ENCODE measurements at places on chromosomes 1 and 21.

GRCh38 chr21:25857308-25858074, 122.7 kb downstream of the GABPA start:
- DNase-seq: no peak

DNA sequence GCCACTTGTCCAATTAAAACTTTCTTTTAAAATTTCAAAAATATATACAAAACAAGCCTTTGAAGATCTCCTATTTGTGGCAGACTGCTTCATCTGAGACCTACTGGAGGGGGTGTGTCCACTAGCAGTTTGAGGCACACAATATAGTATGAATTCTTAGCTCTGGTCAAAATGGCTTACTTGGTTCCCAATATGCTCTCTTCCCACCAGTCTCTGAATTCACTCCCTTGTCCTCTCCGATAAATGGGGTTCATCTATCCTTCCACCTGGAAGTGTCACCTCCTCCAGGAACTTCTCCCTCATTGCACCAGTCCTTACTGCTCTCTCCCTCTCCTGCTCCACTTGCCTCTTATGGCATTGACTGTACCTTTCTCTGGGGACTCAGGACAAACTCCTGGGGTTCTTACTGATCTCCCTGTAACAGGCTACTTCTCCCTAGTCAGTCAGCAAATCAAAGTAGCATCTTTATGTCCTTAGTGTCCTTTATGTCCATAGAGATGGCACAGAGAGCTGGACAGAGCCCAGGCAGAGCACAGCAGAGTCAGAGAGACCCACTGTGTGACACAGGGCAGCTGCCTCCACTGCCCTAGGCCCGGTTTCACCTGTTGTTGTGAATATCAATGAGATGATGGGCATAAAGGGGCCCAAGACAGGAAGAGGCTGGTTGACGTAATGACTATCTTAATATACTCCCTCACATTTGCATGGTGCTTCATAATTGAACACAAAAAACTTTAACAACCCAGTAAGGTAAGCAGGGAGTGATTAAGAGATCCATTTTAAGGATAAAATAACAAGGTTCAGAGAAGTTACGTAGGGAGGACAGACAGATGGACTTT, 3.6 kb downstream of the ASAP3 start:
- DNase-seq: no peak

DNA sequence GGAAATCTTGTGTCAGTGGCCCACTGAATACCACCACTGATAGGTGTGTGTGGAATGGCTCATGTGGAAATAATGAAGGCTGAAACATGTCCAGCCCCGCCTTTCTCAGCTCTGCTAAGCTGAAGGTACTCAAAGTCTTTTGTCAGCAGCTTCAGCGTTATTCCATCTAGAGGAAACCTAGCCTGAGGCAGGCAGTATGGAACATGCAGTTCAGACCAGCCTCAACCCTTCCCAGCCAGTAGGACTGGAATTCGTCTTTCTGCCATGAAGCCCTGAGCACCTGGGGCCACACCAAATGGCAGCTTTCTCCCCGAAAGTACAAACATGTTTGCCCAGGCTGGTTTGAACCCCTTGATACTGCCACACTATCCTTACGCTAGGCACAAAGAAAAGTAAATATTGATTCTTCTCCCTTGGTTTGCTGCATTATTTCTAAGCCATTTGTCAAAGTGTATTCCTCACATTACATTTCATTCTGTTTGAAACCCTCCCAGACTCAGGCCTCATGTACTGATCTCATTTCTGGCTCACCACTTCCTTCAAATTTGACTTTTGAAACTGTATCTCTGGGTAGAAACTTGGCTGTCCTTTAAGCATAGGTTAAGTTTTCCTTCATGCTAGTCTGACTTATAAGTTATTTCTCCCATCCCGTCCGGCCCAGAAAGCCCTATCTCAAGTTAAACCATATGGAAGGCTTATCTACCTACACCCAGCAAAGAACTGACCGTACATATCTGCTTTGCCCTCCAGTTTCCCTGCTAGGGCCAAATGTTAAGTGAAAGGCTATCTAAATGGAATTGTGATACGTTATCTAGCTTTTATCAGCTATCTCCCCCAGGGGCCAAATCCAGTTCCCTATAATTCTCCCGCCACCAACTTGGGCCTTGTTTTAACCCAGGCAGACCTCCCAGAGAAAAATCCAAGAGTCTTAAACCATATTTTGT, 45.7 kb upstream of the HOOK1 start:
- DNase-seq: no peak

GRCh38 chr1:6886523-6886922, 101.3 kb downstream of the CAMTA1 start:
- no peak for DNase-seq

DNA sequence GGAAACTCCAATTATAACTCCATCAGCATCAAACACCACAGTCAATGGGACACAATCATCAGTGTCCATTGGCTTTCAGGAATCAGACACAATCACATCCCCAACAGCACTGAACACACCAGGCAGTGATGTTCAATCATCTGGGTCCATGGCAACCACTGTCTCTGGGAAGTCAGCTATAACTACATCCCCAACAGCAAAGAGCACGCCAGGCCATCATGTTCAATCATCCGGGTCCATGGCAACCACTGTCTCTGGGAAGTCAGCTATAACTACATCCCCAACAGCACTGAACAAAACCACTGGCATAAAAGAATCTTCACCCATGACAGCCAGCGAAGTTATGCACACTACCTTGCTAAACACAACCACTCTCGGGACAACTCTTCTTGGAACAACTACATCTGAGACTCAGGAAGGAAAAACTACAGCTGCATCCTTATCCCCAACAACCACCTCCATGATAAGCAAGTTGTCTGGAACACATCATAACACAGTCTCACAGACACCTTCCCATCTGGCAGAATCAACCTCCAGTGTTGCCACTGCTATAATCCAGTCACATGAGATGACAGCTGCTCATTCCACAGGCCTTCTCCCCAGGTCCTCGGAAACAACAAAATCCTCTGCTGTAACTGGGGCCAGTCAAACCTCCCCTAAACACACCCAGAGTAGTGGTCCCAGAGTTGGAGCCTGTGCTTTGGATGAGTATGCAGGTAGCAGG, 19.9 kb downstream of the CATSPER4 start:
- DNase-seq: no peak

DNA sequence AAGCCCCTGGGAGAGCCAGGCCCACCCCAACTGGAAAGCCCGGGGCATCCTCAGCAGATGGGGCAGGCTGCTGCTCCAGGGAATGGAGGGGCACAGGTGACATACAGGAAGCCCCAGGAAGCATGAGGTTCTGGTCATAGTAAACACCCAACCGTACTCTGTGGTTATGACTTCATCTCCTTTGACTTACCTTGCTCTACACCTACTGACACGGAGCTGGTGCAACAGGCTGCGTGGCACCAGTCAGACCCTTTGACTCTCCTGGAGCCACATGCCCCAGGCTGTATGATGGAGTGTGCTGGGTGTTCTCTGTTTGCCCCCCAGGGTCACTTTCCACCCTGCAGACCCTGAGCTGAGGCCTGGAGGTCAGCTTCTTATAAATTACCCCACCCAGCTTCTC, 72.1 kb downstream of the PGBD5 start:
- DNase-seq: no peak

GRCh38 chr1:176033881-176034280, 173.2 kb downstream of the COP1 start:
- DNase-seq: no peak

All from stimulated activated CD8-positive, alpha-beta memory T cell treated with anti-CD3 and anti-CD28 coated beads, Interleukin-4, amount 100 ng/mL, for 1 hour (primary cell).